ENCODE measurements at places on chromosomes 6 and 20.

DNA sequence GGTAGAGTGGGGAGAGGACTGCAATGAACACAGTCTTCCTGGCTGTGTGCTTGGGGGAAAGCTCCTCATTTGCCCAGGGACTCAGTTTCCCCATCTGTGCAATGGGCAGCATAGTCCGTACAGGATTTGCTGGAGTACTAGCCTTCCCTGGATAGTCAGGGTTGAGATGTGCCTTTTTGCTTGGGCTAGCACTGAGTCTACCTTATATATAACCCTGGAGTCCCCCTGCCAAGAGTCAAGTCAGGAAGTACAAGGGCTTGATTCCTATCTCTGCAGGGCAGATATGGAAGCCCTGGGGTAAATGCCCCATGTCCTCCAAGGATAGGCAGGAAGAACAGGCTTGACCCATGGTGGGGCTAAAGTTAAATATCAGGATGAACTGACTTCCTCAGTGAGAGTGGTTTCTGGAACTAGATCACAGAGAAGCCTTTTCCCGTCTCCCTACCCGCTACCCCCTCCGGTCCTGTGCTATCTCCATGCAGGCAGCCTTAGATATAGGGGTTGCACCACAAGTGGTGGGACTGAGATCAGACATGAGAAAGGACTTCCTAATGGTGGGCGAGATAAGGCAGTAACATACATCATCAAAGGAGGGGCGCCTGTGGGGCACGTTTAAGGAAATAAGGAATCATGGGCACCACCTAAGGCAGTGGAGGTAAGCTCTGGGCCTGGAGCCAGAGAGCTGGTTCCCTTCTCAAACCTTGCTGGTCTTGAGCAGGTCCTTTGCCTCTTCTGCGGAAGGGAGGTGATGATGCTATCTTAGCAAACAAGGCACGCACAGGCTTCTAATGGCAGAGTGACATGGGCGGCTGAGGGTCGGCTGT lies 157.9 kb downstream of the MRPL14 start:
- DNase-seq: no peak

GRCh38 chr6:53294095-53294494 lies 54.7 kb downstream of the ELOVL5 start:
- DNase-seq: peak; percentile 46

GRCh38 chr6:134477991-134478635 lies 160.2 kb upstream of the SGK1 start:
- no peak for DNase-seq

GRCh38 chr6:134308800-134309199 lies 9.1 kb downstream of the SGK1 start:
- DNase-seq: no peak

DNA sequence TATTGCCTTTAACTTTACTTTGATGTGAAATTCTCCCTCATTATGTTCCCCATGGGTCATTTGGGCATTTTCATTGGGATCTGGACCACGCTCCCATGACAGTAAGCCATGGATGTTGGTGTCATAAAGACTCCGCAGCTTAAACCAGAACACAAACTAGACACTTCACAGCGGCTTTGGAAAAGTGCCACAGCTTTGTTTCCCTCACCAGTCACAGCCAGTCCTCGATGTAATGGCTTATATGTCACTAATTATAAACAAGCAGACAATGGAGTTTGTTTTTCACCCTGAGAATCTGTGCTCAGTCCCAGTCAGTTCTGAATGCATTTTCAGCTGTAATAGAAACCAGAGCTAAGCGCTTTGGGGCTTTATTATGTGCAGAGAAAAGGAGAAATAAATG lies 23.2 kb upstream of the DAAM2 start:
- no peak for DNase-seq

DNA sequence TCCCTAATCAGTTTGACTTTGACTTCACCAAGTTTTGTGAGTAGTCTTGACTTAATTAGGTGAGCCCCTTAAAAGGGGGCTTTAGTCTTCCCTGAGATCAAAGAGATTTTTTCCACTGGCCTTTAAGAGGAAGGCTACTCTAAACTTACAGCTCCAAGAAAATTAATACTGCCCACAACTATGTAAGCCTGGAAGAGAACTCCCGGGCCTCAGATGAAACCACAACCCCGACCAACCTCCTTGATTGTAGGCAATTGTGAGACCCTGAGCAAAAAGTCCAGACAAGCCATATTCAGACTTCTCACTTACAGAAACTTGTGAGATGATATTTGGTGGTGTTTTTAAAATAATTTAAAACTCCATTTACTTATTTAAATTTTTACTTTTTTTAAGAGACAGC lies 18.1 kb downstream of the SNX3 start:
- no peak for DNase-seq

DNA sequence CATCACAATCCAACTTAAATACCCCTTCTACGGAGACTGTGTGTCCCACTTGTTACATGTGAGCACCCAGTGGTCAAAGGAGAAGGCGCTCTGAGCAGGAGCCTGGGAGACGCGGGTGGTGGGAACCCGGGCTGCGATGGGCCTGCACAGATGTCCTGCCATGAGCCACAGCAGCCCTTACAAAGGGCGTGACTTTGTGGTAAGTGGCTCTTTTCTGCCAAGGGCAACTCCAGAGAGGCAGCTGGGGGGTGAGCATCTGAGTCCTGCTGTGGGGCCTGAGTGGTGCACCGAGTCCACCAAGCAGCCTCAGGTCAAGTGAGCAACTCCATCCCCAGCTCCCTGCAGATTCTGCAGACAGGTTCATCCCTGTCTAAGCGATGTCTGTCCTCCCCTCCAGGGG lies 33.6 kb upstream of the CST7 start:
- no peak for DNase-seq

DNA sequence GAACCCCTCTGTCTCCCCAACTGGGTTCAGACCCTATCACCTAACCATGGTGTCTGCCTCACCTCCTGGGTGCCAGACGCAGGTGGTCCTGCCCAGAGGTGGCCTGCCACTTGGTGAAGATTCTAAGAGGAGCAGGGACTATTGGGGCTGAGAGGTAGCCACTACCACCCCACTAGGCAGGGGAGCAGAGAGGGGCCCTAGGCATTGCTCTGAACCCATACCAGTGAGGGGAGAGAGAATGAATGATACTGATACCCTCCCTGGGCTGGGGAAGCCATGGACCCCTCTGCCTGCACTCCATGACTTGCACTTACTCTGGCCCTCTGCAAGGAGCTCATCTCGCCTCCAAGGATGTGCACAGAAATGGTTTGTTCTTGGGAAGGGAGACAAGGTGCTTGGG lies 31.7 kb upstream of the SPDEF start:
- no peak for DNase-seq

DNA sequence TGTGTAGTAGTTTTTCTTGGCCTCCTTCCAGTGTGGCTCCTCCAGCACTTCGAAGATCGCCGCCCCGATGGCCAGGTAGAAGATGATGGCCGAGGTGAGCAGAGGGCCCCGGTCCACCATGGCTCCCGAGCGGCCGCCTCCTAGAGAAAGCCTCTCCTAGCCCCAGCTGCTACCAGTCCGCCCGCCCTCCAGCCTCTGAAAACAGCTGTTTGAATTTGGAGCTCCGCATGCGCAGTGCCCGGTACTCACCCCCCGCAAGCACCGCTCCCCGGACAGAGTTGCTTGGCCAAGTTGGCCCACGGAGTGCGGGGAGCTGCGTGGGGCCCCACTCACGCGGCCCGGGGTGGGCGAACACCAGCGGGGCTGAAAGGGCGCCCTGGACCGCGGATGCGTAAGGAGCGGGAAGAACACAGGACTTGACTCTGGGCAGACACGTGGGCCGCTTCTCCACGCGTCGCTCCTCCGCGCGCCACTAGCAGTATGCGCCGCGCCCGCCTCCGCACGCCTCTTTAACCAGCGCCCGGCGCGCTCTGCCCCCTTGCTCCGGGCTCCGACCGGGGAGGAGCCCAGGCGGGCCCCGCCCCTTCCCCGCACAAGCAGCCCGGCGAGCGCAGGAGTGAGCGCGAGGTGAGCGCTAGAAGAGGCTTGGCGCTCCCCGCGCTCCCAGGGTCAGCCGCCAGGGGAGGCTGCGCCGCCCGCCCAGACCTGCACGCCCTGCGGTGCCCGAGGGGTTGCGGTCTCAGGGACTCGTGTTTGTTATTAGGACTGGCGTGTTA lies at the start of gene KCNK5:
TSS of gene KCNK5 (minus strand) at position 484 of the 776 bp plus-strand sequence. CDS start at position 120, 364 bp downstream.
- DNase-seq: no peak

DNA sequence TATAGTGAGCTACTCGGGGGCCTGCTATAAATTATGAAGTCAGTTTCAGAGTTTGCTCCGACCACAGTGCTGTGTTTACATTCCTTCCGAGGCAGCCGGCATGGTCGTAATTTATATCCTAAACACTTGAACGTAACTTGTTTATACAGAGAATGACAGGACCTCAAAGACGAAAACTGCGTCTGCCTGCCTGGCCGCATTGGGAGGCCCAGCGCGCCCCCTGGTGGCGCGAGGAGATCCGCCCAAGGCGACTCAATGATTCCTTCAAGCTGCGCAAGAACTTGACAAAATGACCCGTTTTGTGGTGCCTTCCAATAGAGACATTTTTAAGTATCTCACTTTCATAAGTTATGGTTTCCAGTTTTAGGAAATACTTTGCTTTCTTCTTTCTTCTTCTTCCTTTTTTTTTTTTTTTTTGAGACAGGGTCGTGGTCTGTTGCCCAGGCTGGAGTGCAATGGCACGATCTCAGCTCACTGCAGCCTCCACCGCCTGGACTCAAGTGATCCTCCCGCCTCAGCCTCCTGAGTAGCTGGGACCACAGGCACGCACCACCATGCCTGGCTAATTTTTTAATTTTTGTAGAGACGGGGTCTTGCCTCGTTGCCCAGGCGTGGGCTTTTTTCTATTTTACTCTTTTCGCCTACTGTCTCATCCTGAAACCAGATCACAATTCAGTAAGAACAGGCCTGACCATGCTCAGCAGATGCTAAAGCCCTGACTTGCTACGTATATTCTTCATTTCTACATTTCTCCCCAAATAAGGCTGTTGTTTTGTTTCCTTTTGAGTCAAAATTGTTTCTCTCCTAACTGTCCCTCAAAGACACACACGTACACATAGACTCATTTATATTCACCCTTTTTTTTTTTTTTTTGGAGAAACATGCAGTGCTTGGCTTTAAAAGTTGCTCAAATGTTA lies 7.8 kb downstream of the FOXF2 start:
- DNase-seq: peak; percentile 71
